Activated naive CD4-positive, alpha-beta T cell treated with anti-CD3 and anti-CD28 coated beads, Interleukin-2, amount 50 U/mL, for 72 hours (primary cell): ENCODE measurements at places on chromosomes 6 and 20. TPM values are rescaled to one million over a fixed set of nuclear protein-coding genes. Genes with fewer than 3 reads are reported as not detected.

Gene KPNA5
- total RNA-seq = 7.8 TPM

Gene CLIC5
- 8.4 TPM for total RNA-seq

Gene MAP7
- total RNA-seq = 1.3 TPM

Gene CRISP3
- total RNA-seq = not detected

Gene MRPL14
- 54.3 TPM for total RNA-seq

Gene EDN3
- total RNA-seq = 0.14 TPM

Gene ARFRP1
- 53.4 TPM for total RNA-seq

Gene SPTLC3
- 1.7 TPM for total RNA-seq

Gene TMEM217
- total RNA-seq = 9.6 TPM

Gene GSTA4
- 3.0 TPM for total RNA-seq

Gene CCND3
- 610 TPM for total RNA-seq

Gene MUC22
- not detected for total RNA-seq

Gene CD40
- 8.8 TPM for total RNA-seq

Gene NT5E
- total RNA-seq = 0.97 TPM

Gene TREML2
- 2.0 TPM for total RNA-seq

Gene LY6G6C
- total RNA-seq = not detected

Gene OR2B6
- not detected for total RNA-seq

Gene MLIP
- not detected for total RNA-seq
